ENCODE measurements at places on chromosomes 12 and 14. TPM values are rescaled to one million over a fixed set of nuclear protein-coding genes. Genes with fewer than 3 reads are reported as not detected.

GRCh38 chr14:59474172-59474571, 9.0 kb upstream of the GPR135 start:
- DNase-seq, result no peak

DNA sequence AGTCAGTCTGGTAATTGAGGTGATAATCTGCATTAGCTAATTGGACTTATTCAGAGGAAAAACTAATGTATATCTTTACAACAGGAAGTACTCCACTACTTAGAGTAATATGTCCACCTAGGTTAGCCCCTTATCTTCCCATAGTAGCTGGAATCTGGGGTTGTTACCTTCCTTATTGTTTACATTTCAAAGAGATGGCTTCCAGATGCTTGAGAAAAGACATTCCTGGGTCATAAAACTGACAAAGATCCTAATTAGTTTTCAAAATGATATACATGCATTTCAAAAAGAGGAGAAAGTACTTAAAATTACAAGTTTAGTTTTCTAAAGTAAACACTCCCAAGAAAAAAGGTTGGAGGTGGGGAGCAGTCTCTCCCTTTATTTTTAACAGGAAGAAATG, 78.1 kb downstream of the RPL10L start:
- DNase-seq, result no peak

GRCh38 chr14:77203611-77204458, 22.2 kb downstream of the TMEM63C start:
- peak; percentile 63 for DNase-seq

NR4A1 gene
- total RNA-seq, result 59.2 TPM

DNA sequence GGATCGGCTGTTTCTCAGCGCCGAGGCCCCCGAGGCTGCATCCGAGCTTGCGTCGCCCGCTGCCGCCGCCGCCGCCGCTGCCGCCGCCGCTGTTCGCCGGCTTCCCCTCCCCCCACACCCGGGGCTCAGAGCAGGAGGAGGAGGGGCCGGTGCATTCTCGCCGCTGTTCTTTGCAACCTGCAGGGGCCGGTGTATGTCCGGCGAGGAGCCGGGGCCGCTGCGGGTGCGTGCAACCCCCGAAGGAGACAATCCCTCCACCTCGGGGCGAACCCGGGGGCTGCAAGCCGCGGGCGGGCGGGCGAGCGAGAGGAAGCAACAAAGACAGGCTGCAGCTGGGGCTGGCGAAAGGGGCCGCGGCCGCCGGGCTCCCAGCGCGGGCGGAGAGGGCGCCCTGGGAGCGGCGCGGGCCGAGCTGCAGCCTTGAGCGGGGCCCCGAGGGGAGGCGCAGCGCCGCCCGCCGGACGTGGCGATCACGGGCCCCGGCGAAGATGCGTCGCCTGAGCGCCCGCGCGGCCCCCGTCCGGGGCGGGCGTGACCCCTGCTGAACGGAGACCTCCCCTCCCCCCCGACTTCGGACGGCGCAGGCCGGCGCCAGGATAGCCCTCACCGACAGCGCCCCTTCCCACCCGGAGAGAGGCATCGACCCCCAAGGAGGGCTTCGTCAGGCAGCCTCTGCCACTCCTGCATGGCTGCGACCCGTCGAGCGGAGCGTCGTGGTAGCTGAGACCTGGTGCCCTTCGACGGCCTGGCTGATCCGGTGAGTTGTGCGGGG, 702 bp downstream of the FAM222A start:
- peak; percentile 87 for DNase-seq

ABCC9 gene
- total RNA-seq, result 10.0 TPM

GRCh38 chr12:132391326-132392041, 62.1 kb upstream of the GALNT9 start:
- DNase-seq, result no peak

- DNase-seq, result no peak
Observed at GRCh38 chr12:125549836-125550235, 484.6 kb downstream of the AACS start.

EFS gene
- 10.2 TPM for total RNA-seq

GRCh38 chr12:118582863-118583262, 206.5 kb downstream of the SUDS3 start:
- DNase-seq, result no peak

DNA sequence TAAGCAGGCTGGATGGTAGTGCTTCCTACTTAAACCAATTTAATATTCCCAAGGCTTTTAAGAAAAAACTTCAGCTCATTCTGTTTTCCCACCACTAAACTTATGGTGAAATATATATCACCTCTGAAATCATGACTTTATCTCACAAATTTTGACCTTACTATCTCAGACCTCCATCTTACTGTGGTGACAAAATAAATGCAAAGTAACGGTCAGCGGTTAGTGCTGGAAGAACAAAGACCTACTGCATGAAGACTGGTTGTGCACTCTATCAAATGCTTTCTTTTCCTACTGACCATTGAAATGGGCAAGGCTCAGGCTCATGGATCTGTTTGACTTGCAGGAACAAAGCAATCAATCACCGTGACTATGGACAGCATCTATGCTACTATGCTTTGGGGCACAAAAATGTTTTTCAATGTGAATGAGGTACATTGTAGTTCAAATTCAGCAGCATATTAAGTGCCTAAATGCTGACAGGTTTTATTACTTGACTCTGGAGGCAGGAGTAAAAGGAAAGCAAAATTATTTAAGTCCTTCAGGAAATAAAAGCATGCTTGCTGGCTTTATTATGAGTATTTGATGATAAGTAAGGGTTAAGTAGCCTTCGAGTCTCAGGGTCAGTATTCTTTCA, 43.1 kb upstream of the GTF2A1 start:
- no peak for DNase-seq

GRCh38 chr12:2588345-2588744, 206.4 kb upstream of the FKBP4 start:
- no peak for DNase-seq

GRCh38 chr14:66401449-66402095, 84.6 kb upstream of the CCDC196 start:
- no peak for DNase-seq

DNA sequence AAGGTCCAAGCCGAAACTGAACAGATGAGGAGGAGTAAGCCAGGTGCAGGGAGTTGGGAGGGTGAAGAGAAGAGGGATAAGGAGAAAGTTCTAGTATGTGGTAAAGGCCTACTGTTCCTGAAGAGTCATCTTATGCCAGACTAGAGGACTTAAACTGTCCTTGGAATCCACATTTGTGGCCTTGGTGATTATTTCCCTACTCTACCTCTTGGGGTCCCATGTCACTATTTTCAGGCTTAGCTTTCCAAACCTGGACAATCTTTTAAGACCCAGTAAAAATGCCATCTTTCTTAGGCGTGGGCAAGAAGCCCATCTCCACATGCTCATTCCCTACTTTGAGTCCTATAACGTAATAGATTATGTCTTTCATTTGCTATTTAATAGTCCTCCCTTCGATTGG, 40.1 kb upstream of the CRY1 start:
- no peak for DNase-seq

DNA sequence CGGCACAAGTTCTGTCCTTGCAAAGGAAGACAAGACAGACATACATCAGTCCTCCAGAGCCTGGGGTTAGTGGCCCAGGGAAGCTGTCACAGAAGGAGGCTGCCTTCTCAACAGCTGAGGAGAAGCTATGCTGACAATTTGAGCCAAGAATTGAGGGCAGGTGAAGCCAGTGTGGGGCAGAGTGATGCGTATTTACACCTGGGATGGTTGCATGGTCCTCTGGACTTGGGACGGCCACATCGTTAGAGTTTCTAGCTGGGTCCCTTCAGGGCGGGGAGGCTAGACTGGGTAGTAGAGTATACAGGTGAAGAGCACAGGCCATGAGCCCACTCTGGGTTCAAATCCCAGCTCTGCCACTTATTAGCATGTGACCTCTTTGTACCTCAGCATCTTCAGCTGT, 16.5 kb downstream of the KRT85 start:
- DNase-seq, result no peak

KRT86 gene
- not detected for total RNA-seq

- DNase-seq, result no peak
Observed at GRCh38 chr12:67617629-67618028, 30.9 kb upstream of the DYRK2 start.

DNA sequence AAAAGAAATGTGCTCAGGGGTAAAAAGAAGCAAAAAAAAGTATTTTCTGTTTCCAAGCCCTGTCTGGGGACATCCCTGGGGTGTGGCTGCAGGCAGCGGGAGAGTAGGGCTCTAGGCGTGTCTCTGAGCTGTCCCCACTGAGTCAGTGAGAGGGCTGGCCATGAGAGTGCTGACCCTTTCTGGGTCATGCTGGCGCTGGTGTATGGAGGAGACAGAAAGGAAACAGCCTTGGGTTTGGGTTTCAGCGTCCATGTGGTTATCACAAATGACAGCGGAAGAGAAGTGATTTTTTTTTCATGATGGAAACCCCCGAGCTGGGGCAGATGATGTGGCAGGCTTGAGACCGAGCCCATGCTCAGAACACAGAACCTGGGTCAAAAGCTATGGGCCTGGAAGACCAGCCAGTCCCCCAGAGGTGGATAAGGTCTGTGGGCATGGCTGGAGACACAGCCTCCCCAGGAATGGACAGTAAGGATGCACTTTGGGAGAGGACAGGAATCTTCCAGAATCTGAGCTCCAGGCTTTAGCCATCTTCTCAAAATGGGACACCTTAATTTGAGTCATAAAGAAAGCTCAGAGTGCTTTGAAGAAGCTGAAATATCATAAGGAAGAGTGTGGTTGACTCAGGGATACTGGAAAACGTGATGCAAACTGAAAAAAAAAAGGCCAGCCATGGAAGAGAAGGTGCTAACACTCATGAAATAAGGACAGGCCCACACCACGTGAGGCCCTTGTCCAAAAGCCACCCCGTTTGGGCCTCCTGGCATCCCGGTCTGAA, 36.2 kb downstream of the SYNE3 start:
- no peak for DNase-seq

DNA sequence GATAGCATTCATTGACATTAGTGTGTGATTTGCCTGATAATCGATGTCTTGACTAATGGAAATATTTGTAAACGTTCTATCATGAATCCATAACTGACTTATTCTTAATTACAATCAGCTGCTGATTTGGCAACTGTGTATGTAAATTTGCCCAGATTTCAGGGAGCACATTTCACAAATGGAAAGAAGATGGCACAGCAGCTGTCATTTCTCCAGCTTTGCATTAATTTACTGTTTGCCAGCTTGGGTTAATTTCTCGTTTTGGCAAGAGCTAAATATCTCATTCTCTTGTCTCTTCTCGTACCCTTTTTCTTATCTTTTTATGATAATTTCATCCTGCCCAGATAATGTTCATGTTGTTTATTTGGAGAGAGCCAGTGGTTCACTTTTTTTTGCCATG, 22.9 kb downstream of the TDP1 start:
- DNase-seq, result no peak

- no peak for DNase-seq
Observed at GRCh38 chr12:113075137-113075683, 18.7 kb downstream of the DTX1 start.

DNA sequence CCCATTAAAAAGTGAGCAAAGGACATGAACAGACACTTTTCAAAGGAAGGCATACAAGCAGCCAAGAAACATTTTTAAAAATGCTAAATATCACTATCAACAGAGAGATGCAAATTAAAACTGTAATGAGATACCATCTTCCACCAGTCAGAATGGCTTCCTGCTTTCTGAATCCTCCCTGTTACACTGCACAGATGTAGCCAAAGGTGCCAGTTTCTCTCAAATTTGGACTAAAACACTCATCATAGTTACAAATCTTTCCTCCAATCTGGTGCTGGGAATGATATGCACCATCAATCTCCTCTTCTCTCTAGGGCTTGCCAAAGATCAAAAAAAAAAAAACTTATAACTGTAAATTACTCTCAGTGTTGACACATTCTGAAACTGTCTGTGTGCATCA, 311.8 kb upstream of the CLEC14A start:
- DNase-seq, result no peak

- no peak for DNase-seq
Observed at GRCh38 chr12:48572326-48572725, 2.5 kb upstream of the LALBA start.

SYT10 gene
- 2.5 TPM for total RNA-seq

DNA sequence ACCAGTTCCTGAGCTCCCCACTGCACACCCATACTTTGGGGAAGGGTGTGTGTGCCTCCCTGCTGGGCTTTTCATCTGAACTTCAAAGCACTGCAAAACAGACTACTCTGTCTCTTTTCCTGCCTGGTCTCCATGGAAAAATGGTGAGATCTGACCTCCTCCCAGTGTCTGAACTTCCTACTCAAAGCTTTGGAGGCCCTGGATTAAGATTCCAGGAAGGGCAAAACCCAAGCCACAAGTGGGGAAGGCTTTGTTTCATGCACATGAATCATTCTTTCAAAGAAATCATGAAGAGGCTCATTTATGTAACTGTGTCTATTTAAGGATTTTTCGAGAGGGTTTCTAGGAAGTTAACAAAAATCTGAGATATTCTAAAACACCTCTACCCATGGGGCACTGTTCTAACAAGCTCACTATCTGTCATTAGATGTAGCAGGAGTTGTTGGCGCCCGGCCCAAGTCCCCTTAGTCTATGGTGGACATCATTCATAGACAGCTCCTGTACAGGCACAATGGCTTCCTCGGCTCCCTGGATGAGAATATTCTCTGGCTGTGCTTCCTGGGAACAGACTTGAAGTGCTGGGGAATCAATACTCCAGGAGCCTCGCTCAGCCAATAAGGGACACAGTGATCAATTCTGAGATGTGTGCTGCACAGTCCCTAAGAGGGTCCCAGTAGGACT, 224.0 kb downstream of the KTN1 start:
- DNase-seq, result no peak

- DNase-seq, result no peak
Observed at GRCh38 chr12:72209086-72209485, 63.1 kb upstream of the TRHDE start.

GRCh38 chr12:112140728-112141127, 15.4 kb downstream of the TRAFD1 start:
- no peak for DNase-seq

LRFN5 gene
- total RNA-seq, result 8.7 TPM

DNA sequence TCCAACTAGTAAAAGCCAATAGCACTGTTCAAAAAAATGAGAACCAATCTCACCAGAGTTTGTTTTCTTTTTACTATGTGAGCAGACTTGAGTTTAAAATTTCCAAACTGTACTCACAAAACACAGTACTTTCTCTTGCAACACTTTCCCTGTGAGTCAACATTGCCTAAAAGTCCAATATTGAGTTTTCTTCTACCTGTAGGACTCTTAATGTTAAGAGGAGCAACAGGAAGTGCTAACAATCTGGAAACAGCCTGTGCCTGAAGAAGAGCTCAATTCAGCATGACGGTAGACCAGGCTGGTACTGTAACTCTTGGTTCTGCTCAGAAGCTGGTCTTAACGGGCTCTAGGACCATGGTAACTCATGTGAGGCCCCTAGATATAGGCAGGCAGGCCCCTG, 144.3 kb downstream of the MED13L start:
- no peak for DNase-seq
